Progenitor cell of endocrine pancreas (in vitro differentiated cells): ENCODE measurements at places on chromosomes 2 and 18. TPM values are rescaled to one million over a fixed set of nuclear protein-coding genes. Genes with fewer than 3 reads are reported as not detected.

The KCNJ3 gene
- total RNA-seq, result 9.6 TPM in 2 replicates

The TWIST2 gene
- not detected in 2 replicates for total RNA-seq

The IFIH1 gene
- 6.6 and 6.8 TPM in 2 replicates for total RNA-seq

The RPRM gene
- 2.4 and 3.1 TPM in 2 replicates for total RNA-seq

The NYAP2 gene
- 0.10 TPM in 1 of 2 replicates, not detected in the other for total RNA-seq

The ZNF396 gene
- total RNA-seq, result 4.5 and 5.9 TPM in 2 replicates

DNA sequence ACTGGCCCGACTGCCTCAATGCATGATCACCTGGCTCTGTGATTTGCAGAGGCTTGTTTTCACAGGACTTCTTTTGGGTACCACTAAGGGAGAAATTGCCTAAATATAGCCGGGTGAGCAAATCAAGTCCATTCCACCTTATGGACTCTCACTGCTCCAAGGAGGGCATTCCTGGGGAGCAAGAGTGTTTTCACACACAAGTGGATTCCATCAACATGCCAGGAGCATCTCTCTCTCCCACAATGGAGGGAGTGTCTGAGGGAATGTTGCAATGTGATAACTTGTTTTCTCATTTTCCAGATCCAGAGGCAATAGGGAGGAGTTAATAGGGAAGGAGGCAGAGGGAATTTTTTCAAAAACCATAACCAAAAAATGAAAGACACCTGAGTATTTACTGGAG, 250.7 kb downstream of the SATB2 start:
- no peak for DNase-seq

GRCh38 chr2:186695081-186695756, 1.4 kb downstream of the FAM171B start:
- no peak for DNase-seq

DNA sequence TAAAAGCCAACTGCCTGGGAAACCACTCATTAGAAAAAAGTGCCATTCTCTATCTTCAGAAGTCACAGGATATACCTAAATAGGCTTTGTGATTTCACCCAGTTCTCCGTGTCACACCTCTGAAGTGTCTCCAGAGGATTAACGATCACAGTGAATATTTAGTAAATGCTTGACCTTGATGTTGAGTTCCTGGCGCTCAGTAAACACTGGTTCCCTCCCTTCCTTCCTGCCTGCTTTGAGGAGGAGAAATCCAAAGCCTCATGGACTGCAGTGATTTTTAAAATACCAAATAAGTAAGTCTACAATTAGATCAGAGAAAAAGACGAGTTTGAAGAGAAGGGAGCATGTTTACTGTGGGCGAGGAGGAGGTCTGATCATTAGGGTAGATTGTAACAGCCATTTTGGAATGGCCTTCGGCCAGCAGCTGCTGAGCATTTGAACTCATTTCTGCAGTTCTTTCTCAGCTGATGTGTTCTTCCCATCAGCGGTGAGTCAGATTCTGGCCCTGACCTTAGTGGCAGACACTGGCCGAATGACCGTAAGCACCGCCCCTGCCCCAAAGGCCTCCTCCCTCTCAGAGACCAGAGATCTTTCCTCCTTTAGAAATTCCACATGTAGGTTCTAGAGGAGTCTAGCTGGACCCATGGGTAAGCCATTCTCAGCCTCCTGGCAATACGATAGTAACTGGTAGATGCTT, 62.1 kb upstream of the SLC16A14 start:
- no peak for DNase-seq

- DNase-seq, result no peak
Observed at GRCh38 chr2:54632733-54633692, 90.4 kb upstream of the EML6 start.

DNA sequence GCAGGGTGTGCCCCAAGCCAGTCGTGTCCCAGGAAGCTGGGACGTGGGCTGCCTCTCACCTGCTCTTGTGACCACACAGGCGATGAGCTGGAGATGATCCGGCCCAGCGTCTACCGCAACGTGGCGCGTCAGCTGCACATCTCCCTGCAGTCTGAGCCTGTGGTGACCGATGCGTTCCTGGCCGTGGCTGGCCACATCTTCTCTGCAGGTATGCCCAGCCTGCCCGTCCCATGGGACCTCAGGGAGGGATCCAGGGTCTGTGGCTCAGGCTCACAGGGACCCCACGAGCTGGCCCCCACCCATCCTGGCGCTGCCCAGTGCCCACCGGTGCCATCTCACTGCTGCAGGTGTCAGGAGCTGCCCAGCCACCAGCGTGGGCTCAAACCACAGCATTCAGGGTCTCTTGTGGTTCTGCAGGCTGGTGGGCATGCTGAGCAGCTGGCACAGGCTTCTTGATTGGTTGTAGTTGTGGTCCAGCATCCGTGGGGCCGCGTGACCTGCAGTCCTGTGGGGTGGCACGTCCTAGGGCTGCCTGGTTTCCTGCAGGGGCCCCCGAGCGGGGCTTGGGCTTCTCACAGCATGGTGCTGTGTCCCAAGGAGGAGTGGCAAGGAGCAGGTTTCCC, 3.8 kb downstream of the BOK start:
- DNase-seq, result no peak

DNA sequence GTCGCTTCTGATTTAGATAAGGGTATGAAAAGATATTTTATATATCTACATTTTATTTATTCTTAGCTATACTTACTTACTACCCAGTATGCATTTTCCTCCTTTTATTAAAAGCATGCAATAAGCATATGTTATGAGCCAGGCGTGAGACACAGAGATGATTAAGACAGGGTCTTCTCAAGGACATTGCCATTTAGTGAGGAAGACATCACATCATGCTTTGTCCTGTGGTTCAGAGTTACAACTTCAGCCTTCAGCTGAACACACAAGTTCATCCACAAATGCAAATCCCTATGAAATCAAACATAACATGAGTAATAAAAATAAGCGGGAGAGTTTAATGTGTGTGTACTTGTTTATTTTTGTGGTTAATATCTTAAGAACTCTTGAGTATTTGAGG, 30.2 kb downstream of the GRHL1 start:
- DNase-seq, result no peak

DNA sequence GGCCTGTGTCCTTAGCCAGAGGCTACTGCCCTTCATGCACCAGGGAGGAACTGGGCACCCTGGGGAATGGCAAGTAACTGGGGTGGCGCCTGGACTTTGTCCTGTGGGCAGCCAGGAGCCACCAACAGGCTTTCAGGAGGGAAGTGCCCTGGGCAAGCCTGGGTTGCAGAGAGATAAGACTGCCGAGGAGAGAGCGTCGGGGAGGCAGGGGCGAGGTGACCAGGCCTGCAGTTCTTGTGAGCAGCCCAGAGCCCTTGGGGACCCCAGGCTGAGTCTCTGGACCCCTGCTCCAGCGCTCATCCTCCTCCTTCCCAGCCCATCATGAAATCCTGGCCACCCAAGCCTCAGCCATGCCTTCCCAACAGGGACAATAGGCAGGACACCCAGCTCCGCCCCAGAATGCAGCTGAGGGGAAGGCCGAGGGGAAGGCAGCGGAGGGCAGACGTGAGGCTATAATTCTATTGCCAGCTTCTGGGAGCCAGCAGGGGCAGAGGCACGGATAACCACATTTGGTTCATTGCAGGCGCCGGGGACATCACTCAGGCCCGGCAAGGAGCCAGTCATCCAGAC, 25.1 kb downstream of the ADRA2B start:
- DNase-seq, result peak; percentile 6

DNA sequence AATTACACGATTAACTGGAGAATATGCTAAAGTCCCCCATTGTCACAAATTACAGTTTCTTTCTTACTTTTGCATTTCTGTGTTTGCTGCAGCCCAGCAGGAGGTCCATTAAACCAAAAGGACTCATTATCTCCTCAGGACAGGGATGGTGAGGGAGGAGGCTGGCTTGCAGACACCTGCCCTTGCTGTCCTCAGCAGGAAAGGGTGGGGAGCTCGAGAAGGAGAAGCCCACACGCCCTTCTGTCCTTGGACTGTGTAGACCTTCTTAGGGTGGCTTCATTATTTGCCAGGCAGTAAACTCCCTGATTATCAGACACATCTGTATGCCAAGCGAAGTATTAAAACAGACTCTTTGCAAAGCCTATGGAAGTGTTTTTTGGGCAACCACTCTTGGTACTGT, 196.0 kb downstream of the LDLRAD4 start:
- no peak for DNase-seq

DNA sequence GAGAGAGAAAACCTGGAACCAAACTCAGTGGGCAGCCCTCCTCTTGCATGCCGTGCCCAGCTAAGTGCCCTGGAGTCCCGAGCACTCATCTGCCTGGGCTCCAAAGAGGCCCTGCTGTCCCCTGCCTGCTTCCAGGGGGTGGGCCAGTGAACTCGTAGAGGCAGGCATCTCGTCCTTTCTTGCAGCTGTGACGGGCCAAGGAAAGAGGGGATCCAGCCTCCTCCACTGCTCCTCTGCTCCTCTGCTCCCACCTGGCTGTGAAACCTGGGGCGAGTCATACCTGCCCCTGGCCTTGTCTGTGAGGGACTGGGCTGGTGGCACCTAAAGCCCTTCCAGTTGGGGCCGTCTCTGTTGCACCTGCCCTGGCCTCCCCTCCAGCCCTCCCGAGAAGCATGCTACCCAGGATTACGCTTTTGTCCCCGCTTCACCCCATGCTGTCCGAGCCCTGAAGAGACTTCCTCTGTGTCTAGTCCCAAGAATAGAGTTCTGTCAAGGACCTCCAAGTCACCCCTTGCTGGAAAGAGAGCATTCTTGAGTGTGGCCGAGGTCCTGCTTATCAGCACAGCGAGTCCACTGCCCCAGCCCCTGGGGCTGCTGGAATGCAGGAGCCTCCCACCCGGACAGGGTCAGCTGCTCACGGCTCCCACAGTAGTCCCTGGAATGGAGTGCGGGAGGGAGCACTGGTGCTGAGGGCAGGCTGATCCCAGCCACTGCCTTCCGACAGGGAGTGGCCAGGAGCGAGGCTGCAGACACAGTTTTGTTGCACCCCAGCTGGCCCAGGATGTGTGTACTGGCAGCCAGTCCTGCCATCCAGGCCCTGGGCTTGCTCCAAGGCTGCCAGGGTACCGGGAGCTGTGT, 14.3 kb downstream of the KCNK3 start:
- DNase-seq, result peak; percentile 33

DNA sequence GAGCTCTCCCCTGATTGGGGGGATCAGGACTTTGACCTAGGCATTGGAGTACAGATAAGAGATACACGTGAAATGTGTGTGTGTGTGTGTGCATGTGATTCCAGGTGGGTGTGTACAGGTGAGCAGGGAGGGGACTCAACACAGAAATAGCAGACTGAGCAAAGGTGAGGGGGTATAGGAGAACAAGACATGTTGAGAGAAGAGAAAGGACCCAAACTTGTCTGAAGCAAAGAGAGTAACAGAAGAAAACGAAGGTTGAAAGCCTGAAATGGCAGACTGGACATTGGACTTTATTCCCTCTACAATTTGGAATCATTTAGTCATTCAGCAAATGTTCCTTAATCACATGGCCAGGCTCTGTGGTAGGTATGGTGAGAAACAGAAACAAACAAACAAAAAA, 23.3 kb downstream of the MRO start:
- DNase-seq, result no peak

- no peak for DNase-seq
Observed at GRCh38 chr2:221314786-221315185, 257.3 kb downstream of the EPHA4 start.

DNA sequence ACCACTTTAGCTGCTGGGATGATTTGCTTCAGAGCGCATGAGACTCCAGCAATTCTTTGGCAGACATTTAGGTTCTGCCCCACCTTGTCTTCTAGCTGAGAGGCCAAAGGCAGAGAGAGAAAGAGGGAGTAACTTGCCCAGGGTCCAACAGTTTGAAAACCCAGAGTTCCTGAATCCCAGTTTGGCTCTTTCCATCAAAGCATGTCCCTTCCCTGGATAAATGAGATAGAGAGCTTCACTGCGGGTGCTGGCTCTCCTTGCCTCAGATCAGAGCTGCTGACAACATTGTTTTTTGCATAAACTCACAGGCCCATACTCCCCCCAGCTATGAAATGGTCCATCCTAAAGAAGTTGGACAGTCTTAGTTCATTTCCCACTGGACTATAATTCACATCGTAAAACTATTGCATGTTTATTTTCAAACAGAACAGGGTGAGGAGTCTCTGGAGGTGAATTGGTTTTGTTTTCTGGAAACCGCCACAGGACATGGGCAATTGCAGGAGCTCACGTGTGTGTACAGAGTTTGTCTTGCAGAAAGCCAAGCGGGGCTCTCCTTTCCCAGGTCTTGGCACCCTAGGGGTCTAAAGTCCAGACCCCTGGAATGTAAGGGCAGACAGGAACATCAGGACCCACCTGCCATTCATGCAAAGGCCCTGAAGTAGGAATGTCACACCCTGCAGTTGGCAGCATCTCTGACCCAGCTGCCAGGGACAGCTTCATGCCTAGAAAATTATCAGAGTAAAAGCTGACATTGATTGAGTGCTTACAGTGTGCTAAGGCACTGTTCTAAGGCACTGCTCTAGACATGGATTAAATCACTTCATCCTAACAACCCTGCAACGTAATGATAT, 25.0 kb upstream of the SLC14A2 start:
- no peak for DNase-seq

GRCh38 chr2:5123582-5124196, 568.5 kb upstream of the SOX11 start:
- no peak for DNase-seq

- no peak for DNase-seq
Observed at GRCh38 chr2:168567836-168568235, 111.8 kb downstream of the CERS6 start.

- DNase-seq, result no peak
Observed at GRCh38 chr2:99898336-99899048, 243.9 kb downstream of the AFF3 start.
